Endothelial cell of umbilical vein (primary cell): ENCODE measurements at places on chromosomes 2 and 18. TPM values are rescaled to one million over a fixed set of nuclear protein-coding genes. Genes with fewer than 3 reads are reported as not detected.

- H3K4me3 ChIP-seq = no peak overlapping the region
- no peak overlapping the region for H3K27ac ChIP-seq
- DNase-seq = no peak
- no peaks in the 10 kb centered on the region for H3K27me3 ChIP-seq
Observed at GRCh38 chr2:29751390-29751789, 170.0 kb downstream of the ALK start.

- H3K27me3 ChIP-seq = no peaks in the 10 kb centered on the region
- H3K27ac ChIP-seq = no peak overlapping the region
- no peak overlapping the region for H3K4me3 ChIP-seq
- H3K4me1 ChIP-seq = no peaks in the 10 kb centered on the region
- H3K36me3 ChIP-seq = no peaks in the 10 kb centered on the region
Observed at GRCh38 chr18:78632111-78632541, 347.5 kb upstream of the SALL3 start.

GRCh38 chr2:235827585-235827992 lies 333.7 kb downstream of the AGAP1 start:
- H3K36me3 ChIP-seq = no peaks in the 10 kb centered on the region
- no peak overlapping the region for H3K4me3 ChIP-seq
- H3K4me1 ChIP-seq = peaks cover 13% of the 10 kb centered on the region
- no peaks in the 10 kb centered on the region for H3K27me3 ChIP-seq

Gene SERPINB10
- not detected in 2 replicates for total RNA-seq
